ENCODE measurements at places on chromosomes 16 and 17.

GRCh38 chr16:24838554-24839266 lies 7.1 kb upstream of the SLC5A11 start:
- DNase-seq: peak; percentile 69

DNA sequence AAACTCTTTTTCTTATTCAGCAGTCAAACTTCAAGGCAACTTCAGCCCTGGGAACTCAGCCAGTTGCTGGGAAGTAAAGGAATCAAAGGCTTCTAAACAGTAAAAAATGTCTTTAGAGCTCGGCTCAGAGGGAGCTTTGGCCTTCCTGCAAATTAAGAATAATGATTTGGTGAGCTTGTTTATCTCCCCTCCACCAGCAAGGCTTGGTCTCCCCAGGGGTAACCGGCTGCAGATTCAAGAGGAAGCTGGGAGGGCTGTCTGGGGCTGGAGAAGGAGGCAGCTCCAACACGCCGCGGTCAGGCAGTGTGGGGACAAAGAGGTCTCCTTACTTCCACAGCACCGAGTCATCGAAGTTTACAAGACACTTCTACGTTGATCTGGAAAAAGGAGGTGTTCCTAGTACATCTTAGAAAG lies 17.7 kb upstream of the DOC2B start:
- no peak for DNase-seq

DNA sequence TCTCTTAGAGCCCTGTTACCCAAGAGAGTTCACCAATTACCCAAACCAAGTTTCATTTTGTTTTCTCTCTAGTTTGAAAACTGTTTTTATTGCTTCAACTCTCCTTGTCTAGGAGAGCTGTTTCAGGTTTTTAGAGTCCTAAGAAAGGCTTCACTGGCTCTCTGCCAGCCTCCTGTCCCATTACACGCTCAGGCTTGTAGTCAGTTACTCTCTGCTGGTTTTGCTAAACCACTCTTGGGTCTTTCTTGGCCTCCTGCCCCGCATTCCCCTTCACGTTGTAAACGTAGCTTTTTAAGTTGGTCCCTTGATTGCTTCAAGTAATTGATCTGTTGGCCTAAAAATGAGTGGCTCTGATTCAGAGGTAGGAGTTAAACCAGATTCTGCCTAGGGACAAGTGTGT lies 529.1 kb downstream of the MAF start:
- no peak for DNase-seq

- no peak for DNase-seq
These were observed 153.1 kb upstream of the MPHOSPH6 start for GRCh38 chr16:82323171-82323570.

- DNase-seq: peak; percentile 33
These were observed 21.7 kb downstream of the ATP6V0D1 start for GRCh38 chr16:67459066-67459860.

DNA sequence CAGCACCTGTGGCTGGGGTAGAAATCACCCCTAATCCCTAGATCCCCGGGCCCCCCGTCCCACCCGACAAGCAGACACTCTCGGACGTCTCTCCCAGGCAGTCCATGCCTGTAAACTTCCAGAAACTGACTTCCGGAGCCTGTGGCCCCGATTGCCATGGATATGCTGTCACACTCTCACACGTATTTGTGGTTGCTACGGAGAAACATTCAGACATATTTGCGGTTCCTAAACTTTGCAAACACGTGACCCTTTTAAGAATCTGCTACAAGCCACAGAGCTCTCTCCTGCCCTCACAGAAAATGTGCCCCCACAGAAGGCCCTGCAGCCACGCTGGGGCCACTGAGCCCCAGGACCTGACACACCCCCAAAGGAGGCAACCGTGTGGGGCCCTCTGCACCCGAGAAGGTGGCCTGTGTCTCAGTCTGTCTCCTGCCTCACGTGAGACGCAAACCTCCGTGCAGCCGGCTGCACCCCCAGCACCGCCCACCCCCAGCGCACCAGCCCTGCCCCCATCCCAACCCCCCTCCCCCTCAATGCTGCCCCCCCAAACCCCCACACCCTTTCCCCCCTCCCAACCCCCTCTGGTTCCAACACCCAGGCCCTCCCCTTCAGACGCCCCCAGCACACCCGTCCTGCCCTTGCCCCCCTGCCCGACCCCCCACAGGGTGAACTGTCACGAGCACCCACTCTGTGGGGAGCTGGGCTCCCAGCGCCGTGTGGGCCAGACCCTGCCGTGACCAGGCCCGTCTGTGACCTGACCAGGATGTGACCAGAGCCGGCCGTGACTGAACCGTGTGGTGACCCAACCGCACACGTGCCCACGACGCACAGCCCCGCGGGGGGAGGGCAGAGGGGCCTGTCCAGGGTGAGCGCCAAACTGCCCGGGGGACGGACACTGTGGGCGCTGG lies 66.3 kb upstream of the METRNL start:
- peak; percentile 90 for DNase-seq

DNA sequence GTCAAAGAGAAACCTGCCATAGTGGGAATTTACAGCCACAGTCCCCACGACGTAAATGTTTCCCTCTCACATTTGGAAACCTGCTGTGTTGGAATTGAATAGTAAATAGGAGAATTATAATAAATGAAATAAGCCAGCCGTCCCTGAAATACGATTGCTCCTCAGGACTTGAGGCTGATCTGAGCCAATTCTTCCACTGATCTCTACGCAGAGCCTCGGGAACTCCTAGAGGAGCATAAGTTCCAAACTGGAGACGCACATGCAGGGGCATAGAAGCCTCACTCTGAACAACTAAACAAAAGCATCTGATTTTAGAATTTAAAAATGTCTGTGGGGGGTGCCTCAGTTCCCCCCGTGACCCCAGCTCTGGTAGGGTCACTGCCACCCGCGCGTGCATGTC lies 10.2 kb upstream of the TEX19 start:
- DNase-seq: no peak

DNA sequence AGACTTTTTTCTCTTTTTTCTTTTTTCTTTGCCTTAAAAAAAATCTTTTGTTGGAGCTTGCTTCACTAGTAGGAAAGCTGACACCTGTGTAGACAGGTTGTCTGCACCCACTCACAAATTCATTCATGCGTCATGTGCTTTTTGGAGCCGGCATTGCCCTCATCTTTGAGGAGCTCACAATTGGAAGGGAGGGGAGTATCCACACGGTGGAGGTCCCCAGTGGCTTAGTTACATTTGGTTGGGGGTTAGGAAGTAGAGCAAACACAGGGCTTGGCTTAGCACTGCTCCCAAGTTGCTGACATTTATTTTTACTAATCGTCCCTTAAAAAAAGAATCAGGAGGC lies 18.7 kb upstream of the MEIOB start:
- no peak for DNase-seq

- DNase-seq: no peak
These were observed 434.7 kb downstream of the CDH11 start for GRCh38 chr16:64687123-64687522.

GRCh38 chr16:81733295-81733694 lies 45.8 kb upstream of the PLCG2 start:
- DNase-seq: no peak

DNA sequence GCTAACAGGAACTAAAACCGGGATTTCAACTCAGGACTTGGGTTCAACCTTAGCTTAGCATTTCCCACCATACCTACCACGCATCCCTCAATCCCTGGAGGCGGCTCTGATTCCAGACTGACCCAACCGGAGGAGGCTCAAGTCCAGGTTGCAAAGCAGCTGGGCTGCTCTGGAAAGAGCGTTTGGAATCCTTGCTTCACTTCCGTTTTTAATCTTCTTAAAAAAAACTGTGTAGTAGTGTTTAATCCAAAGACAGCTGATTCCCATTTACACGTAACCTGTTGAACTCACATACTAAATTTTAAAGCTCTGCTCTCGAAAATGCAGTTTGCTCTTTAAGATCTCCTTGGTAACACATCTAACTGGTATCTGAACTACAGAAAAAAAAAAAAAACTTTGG lies 50.0 kb downstream of the NXN start:
- DNase-seq: no peak

DNA sequence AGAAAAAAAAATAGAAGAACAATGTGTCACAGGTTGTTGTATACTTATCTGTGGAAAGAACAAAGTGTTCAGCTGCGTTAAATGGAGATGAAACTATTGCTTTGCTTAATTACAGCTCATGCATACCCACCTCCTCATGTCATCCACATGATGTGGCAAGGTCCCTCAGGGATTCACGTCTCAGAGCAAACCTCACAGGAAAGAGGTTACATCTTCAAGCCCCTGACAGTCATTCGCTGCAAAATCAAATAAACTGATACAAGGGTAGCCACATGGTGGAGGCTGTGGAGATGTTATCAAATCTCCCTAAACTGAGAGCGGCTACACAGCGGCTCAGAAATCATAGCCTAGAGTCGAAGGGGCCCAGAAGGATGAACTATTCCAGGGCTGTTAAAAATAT lies 21.1 kb downstream of the GINS3 start:
- DNase-seq: no peak

- DNase-seq: peak; percentile 17
These were observed 3.7 kb downstream of the ELOB start for GRCh38 chr16:2773188-2773968.

DNA sequence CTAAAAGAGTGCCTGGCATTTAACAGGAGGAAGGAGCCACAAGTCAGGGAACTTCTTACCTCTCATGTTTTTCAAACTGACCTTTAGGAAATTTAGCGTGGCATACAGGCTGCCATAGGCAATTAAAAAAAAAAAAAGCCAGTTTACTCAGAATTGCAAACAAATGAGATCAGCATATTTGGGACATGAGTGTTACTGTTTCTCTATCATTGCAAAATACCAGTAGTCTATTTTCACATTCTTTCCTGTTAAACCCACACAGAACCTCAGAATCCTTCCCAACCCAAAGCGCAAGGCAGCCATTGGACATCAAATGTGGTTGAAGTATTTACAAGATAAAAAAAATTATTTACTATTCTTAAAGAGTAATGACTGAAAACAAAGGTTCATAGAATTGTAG lies 366.4 kb upstream of the DYNLRB2 start:
- peak; percentile 83 for DNase-seq

GRCh38 chr17:20896153-20896649 lies 146.6 kb downstream of the USP22 start:
- DNase-seq: no peak

DNA sequence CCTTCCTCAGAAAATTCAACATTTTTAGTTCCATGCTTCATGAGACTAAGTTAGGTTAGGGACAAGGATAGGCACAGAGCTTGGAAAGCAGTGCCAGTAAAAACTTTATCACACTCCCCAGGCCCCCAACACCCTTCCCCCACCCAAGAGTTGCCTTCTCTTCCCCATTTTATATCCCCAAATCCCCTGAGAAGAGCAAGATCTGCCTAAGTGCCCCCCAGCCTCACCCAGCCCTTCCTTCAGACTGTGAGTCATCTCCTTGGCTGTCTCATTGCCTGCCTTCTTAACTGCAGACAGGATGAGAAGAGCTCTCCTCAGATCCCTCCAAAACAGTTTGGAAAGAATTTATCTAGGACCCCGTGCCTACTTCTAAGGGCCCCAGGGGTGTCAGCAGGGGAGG lies 55.8 kb downstream of the NEUROD2 start:
- DNase-seq: no peak

- DNase-seq: peak; percentile 67
These were observed 19.7 kb downstream of the GOSR2 start for GRCh38 chr17:46942441-46943217.

DNA sequence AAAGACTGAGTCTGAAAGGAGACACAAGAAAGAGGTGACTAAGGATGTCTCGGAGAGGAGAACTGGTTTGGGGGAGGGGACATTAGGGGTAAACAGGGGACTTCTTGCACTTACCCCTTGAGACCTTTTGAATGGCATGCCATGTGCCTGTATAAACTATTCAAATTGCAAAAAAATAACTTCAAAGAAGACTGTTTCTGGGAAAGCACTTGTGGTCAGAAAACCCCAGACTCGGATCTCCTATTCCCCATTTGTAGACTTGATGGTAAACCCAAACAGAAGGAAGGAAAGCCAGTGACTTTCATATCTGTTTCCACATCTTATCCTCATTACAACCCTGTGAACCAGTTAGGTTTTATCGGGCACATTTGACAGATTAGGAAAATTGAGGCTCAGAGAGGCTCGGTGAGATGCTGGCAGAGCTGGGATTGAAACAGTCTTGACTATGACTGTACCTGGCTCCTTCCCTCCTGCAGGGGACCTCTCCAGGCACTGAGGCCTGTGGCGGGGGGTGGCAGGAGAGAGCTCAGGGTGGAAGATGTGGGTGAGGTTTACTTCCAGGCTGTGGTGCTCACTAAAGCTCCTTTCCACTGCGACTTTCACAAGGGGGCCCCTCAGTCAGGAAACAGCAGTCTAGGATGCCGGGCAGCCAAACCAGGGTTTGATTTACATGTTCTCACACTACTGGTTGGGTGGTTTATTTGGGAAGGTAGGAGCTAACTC lies 30.5 kb upstream of the PLCG2 start:
- DNase-seq: no peak

DNA sequence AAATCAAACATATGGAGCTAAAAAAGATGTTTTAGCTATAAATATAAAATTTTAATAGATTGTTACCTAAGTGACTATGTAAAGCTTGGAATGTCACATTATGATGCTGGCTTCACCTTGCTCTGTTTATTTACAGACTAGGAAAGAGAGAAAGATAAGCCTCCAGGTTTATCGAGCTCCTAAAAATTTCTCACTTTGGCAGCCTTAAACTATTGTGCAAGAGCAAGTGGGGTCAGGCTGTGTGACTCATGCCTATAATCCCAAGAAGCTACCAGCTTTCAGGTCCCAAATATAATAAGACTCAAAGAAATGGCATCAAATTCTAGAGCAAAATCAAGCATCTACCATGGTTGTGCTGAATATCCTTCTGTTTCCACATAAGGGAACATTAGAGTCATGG lies 34.3 kb upstream of the PRSS54 start:
- DNase-seq: peak; percentile 13

GRCh38 chr16:75576384-75576811 lies 10.2 kb downstream of the GABARAPL2 start:
- no peak for DNase-seq

DNA sequence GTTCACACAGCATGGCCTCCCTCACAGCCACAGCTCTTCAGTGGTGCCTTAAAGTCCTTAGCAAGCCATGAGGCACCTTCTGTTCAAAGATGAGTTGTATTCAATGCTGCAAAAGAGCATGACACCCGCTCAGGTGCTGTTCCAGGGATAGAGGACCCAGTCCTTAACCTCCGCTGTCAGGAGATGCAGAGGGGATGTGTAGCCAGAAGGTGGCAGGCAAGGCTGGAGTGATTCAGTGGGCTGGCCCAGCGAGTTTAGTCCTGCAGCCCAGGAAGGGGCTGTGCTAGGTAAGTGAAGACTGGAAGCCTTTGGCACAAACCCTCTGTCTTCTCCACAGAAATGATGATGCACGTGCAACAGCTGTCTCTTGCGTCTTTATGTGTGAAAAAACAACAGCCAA lies 25.0 kb upstream of the ADAM11 start:
- DNase-seq: no peak

GRCh38 chr16:16073001-16073545 lies 123.7 kb downstream of the ABCC1 start:
- DNase-seq: no peak

- DNase-seq: no peak
These were observed 50.8 kb upstream of the ZCCHC14 start for GRCh38 chr16:87543436-87544191.

DNA sequence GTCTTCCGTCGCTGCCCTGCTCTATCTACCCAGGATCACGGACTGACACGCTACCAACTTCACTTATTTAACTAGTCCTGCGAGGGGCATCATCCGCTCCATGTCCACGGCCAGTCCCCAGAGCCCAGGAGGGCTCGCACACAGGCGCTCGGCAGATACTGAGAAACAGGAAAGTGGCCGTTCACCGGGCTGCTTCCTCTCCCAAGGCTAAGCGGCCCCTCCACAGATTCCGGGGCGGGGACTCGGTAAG lies 388 bp downstream of the OXLD1 start:
- DNase-seq: no peak

GRCh38 chr17:60534613-60535157 lies 8.6 kb upstream of the APPBP2 start:
- DNase-seq: no peak

GRCh38 chr17:67278363-67278762 lies 33.4 kb upstream of the HELZ start:
- DNase-seq: no peak

Measured in fibroblast of gingiva (primary cell).